ENCODE measurements at places on chromosomes 1 and 21.

DNA sequence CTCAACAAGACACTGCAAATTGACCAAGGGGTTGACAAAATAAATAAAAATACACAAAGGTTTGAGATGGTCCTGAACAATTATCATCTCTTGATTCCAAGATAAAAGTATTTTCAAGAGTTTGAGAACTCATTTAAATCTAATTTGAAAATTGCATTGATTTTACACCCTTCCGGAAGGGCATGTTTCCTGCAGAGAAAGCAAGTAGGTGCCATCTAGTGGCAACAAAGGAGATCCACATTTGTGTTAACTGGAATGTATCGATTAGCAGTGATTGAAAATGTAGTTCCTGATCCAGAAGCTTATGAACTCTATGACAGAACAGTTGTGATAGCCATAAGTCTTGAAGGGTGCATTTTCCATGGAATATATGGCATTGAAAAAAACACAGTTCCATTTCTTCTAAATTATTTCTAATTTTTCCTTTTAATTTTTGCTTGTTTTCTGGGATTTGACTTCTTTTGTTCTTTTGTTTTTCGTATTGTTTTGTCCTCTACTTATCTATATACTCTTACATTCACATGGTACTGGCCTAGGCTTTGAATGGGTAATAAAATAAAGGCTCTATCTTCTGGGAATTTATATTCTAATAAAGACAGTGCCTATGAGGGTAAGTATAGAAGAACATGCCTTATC, 143.7 kb downstream of the DNM3 start:
- no peak for DNase-seq

GRCh38 chr1:5892329-5892728, 99.9 kb downstream of the NPHP4 start:
- DNase-seq, result no peak

- DNase-seq, result no peak
Measured at GRCh38 chr1:151142411-151143056, 3.9 kb downstream of the SEMA6C start.

DNA sequence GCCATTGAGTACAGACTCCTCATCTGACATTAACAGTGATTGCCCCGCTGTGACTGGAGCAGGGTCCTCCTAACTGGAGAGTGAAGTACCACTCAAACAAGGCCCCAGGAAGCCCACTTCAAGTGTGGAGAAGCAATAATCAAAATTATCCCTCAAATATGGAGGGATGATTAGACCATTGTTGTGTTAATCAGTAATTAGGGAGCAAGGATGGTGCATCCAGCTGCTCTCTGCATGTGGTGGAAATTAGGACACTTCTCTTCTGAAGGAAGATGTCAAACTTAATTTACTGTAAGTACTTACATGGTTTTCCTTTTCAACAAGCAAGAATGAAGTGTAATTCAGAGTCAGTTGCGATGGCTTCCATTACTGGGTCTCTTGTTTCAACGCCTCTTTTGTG, 3.4 kb upstream of the ZP4 start:
- no peak for DNase-seq

GRCh38 chr1:172581779-172582178, 48.8 kb downstream of the SUCO start:
- DNase-seq, result no peak

DNA sequence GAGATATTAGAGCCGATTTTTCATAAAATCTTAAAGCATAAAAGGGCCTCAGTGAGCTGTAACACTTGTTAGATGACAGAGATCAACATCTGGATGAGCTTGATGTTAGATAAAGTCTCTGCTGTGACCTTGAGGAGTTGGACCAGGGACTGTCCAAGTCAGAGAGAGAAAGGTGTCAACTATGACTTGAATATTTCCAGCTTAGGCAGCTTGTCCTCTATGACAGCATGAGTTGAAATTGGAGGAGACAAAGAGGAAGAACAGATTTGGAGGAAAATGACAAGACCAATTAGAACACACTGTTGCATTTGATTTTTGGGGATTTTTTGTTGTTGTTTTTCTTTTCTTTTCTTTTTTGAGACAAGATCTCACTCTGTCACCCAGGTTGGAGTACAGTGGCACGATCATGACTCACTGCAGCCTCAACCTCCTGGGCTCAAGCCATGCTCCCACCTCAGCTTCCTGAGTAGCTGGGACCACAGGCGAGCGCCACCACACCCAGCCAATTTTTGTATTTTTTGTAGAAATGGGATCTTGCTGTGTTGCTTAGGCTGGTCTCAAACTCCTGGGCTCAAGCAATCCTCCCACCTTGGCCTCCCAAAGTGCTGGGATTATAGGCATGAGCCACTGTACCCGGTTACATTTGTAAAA, 35.3 kb upstream of the CLIC4 start:
- DNase-seq, result no peak

- no peak for DNase-seq
Measured at GRCh38 chr21:31912501-31912900, 39.7 kb downstream of the HUNK start.

GRCh38 chr1:115842948-115843347, 2.0 kb upstream of the NHLH2 start:
- DNase-seq, result no peak

DNA sequence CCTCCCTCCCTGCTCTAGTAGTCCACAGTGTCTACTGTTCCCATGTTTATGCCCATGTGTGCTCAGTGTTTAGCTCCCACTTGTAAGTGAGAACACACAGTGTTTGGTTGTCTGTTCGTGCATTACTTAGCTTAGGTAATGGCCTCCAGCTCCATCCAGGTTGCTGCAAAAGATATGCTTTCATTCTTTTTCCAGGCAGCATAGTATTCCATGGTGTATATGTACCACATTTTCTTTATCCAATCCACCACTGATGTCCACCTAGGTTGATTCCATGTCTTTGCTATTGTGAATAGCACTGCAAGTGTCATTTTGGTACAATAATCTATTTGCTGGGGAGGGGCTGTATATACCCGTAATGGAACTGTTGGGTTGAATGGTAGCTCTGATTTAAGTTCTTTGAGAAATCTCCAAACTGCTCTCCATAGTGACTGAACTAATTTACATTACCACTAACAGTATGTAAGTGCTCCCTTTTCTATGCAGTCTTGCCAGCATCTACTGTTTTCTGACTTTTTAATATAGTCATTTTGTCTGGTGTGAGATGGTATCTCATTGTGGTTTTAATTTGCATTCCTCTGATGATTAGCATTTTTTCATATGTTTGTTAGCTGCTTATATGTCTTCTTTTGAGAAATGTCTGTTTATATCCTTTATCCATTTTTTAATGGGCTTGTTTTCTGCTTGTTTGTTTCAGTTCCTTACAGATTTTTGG, 191.9 kb upstream of the DMRTA2 start:
- DNase-seq, result no peak

DNA sequence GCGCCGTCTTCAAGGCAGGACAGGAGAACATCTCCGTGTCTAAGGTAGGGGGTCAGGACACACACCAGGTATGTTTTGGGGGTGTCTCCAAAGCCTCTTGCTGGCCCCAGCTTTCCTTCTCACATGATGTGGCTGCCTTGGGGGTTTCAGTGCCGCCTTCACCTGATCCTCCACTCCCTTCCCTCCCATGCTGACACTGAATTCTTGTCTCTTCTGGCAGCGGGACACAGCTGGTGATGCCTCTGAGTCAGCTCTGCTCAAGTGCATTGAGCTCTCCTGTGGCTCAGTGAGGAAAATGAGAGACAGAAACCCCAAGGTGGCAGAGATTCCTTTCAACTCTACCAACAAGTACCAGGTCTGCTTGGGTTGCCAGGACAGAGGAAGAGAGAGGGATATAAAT, 13.5 kb downstream of the ATP1A2 start:
- DNase-seq, result no peak

DNA sequence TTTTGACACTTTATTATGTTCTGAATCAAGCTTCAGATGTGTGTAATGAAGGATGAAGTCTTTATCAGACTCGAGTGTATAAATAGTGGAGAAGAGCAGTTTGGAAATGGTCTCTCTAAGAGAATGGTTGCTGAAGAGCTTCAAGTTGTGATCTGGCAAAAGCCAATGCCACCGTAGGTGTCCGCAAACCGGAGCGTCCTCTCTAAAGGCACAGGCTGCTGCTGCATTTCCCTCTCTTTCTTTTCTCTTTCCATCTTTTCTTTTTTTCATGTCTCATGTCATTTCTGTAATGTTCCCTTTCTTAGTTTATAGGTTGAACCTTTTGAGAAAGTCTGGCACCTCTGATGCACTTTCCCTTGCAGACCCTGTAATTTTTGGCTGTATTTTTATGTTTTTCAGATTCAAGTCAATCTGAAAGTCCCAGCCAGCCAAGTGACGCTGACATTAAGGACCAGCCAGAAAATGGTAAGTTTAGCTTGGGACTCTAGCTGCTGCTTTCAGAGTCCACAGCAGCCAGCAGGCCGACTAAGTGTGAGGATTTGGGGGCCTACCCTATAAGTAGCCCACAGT, 194.8 kb downstream of the NFIA start:
- no peak for DNase-seq

- DNase-seq, result no peak
Measured at GRCh38 chr1:154661110-154661509, 53.1 kb upstream of the ADAR start.

Data from stimulated activated CD4-positive, alpha-beta T cell treated with anti-CD3 and anti-CD28 coated beads, Interleukin-12 subunit alpha, Interleukin-12 subunit beta, amount 100 ng/mL, for 48 hours (primary cell).